ENCODE measurements at places on chromosomes 7 and 10. TPM values are rescaled to one million over a fixed set of nuclear protein-coding genes. Genes with fewer than 3 reads are reported as not detected.

GRCh38 chr7:50725774-50726173, 56.9 kb downstream of the GRB10 start:
- DNase-seq = no peak

GRCh38 chr10:69879634-69880257, 78.0 kb downstream of the COL13A1 start:
- DNase-seq = no peak

- DNase-seq = no peak
These were observed 35.7 kb upstream of the SEMA3D start for GRCh38 chr7:85222522-85222921.

DNA sequence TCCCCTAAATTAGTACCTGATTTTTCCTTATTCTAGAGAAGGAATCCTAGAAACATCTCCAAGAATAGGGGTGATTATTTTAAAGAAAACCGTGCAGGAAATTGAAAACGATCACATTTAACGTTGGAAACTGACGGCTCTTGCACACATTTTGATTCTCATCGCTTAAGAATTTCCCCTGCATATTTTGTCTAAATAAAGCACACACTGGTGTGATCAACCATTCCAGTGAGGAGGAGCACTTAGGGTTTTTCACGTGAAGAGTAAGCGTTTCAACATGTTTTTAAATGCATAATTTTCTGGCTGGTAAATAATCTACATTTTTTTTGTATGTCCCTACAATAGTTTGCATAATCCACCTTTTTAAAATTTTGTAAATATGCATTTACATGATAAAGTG, 229.7 kb upstream of the PFKP start:
- no peak for DNase-seq

The GNG11 gene
- not detected for total RNA-seq

DNA sequence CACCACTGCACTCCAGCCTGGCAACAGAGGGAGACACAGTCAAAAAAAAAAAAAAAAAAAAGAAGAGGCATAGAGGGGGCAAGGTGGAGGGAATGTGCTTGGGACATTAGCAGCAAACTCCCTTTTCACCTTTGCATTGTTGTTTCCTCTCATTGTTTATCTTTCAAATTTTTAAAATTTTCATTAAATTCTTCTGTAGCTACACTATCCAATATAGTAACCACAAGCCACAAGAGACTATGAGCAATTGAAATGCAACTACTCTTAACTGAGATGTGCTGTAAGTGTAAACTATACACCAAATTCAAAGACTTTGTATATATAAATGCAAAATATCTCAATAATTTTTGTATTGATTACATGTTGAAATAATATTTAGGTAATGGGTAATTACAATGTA, 43.4 kb downstream of the EBLN1 start:
- DNase-seq = no peak

The CHST15 gene
- not detected for total RNA-seq

GRCh38 chr10:97823734-97824133, 25.9 kb upstream of the GOLGA7B start:
- no peak for DNase-seq

GRCh38 chr10:70879207-70879606, 9.2 kb downstream of the PCBD1 start:
- no peak for DNase-seq

GRCh38 chr10:45204954-45205775, 110.2 kb downstream of the OR13A1 start:
- no peak for DNase-seq

The LRRC18 gene
- not detected for total RNA-seq

DNA sequence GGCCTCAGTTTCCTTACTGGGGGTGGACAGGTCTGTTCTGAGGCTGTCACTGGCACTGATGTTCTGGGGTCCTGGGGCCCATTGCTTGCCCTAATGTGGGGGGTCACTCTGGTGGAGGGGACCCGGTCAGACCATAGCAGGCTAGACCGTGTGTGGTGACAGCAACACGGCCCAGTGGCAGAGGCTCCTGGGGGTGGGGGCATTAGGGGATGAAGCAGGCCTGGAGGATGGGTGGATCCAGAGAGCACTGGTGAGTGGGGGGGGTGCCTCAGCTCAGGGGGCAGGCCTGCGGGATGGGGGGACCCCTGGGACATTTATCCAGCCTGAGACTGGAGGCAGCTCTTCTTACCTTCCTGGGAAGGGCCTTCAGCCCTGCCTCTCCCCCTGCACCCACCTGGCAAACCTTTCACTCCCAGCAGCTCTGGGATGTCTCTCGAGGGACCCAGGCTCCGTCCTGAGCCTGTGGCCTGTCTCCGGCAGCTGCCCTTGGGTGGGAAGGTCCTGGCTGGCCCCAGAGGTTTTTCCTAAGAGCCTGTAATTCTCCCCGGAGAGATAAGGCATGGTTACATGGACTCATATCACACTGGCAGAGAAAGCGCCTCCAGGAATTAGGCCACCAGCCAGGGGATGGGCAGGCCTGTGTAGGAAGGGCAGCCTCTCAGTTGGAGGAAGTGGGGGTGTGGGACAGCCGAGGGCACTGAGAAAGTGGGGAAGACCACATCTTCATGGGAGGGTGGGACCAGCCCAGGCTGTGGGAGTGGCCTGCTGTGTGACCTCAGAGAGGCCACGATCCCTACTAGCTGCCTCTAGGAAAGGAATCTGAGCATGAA, 147.7 kb downstream of the UBE2H start:
- DNase-seq = no peak

The FKBP6 gene
- total RNA-seq = not detected

DNA sequence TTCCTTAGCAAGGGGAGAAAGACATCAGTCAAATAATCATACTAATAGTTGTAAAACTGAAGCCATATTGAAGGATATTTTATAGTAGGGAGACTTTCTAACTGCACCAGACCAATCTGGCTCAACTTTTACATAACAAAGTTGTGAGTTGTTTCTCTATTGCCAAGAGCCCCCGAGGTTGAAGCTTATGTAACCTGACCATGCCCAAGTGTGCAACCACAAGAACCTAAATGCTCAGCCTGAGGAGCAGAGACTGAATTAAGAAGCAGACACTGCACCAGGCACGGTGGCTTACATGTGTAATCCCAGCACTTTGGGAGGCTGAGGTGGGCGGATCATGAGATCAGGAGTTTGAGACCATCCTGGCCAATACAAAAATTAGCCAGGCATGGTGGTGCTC, 77.3 kb upstream of the ARMC3 start:
- no peak for DNase-seq

DNA sequence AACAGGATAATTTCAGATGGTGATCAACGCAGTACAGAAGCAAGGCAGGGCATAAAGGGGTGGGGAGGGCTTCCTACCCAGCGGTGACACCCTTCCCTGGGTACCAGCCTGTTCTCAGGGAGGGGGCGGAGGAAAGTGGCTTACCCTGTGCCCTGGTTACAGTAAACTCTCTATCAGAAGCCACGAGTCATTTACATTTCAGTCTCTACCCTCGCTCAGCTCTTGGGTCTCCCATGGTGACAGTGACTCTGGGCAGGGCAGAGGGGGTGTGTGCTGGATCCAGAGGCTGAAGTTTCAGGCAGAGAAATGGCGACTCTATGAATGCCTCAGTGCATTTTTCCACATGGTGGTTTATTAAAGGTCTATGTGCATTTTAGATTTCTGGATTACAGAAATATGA, 107.0 kb downstream of the ADARB2 start:
- no peak for DNase-seq

- DNase-seq = no peak
These were observed 190.7 kb upstream of the MKI67 start for GRCh38 chr10:128316925-128317324.
